ENCODE measurements at places on chromosomes 7 and 10. TPM values are rescaled to one million over a fixed set of nuclear protein-coding genes. Genes with fewer than 3 reads are reported as not detected.

Gene CALML3
- total RNA-seq: not detected

Gene TFR2
- 5.1 TPM for total RNA-seq

Gene PRXL2A
- total RNA-seq: 164 TPM

Gene LOXL4
- total RNA-seq: 6.1 TPM

Gene KIN
- total RNA-seq: 12.9 TPM

Gene ZNF394
- total RNA-seq: 19.9 TPM

Gene TRIM50
- total RNA-seq: not detected

Gene FRMPD2
- 1.6 TPM for total RNA-seq

Gene FAM3C
- 19.9 TPM for total RNA-seq

Gene TSPAN33
- total RNA-seq: 6.6 TPM

Gene TRIM4
- total RNA-seq: 13.7 TPM

Gene IPMK
- 7.6 TPM for total RNA-seq

Gene LGI1
- 174 TPM for total RNA-seq

Gene NKX2-3
- total RNA-seq: not detected

Gene ETV1
- 51.8 TPM for total RNA-seq

Gene GJD4
- total RNA-seq: not detected

Gene HOXA4
- not detected for total RNA-seq

Gene CPA1
- not detected for total RNA-seq

Gene TBC1D12
- total RNA-seq: 5.1 TPM

Gene CDC14C
- total RNA-seq: not detected

Gene RSPH10B2
- total RNA-seq: 1.0 TPM

Gene SGCE
- 64.4 TPM for total RNA-seq

Gene PCLO
- 17.4 TPM for total RNA-seq

Gene GNAT3
- 2.0 TPM for total RNA-seq

Gene TIMM23
- 56.0 TPM for total RNA-seq

Gene SLC18A3
- 21.5 TPM for total RNA-seq

Data from glutamatergic neuron (in vitro differentiated cells).